ENCODE measurements at places on chromosomes 3 and 15.

- no peak for DNase-seq
Observed at GRCh38 chr3:23172059-23172458, 31.1 kb upstream of the UBE2E2 start.

GRCh38 chr3:40167958-40168357, 141.5 kb upstream of the EIF1B start:
- DNase-seq = no peak

DNA sequence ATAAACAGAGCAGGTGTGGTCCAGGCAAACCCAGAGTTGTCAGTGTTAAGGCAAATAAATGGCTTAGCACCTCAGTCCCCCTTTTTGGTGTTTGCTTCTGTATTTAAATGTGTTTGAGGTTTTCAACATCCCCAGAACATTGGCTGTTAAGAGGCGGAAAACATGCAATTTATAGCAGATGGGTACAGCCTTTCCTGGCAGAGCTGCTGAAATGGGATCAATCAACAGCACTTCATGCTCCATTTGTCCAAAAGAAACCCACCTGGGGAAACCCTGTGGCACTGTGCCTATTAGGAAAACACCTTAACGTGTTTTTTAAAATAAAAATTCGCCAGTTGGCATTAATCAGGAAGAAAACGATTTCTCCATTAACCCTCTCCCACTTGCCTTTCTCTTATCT, 135.4 kb downstream of the MCTP2 start:
- DNase-seq = no peak

GRCh38 chr3:139491966-139492365, 15.7 kb upstream of the RBP2 start:
- DNase-seq = no peak

DNA sequence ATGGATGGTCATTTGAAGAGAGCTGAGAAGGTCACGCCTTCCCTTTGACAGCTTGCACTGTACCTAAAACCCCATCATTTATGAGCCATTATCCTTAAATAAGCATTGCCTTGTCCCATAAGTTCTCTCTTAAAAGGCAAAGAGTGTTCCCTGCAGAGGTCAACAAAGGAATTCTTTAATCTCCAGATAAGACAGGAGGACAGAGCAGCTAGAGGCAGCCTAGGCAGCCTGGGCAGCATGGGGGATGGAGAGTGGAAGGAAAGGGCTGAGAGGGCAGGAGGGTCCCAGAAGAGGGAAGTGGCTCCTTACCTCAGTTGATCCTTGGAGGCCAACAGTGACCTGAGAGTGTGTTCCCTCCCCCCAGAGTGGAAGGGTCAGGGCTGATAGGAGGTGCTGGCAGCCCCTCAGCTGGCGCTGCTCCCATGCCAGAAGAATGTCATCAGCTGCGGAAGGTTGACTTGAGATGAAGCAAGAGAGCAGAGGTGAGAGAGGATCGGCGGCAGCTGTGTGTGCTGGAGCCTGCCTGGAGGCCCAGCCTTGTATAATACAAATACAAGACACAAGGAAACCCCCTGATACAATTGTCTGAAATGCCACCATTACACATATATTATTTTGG, 12.8 kb downstream of the KBTBD13 start:
- no peak for DNase-seq

All from stimulated activated CD4-positive, alpha-beta T cell treated with anti-CD3 and anti-CD28 coated beads, Interleukin-4, amount 100 ng/mL, for 24 hours (primary cell).